Left cardiac atrium (tissue), 4 donors: ENCODE measurements at places on chromosomes 3 and 15. TPM values are rescaled to one million over a fixed set of nuclear protein-coding genes. Genes with fewer than 3 reads are reported as not detected.

Gene COL6A6
- 3.8 TPM for total RNA-seq

Gene ZNF80
- not detected for total RNA-seq

GRCh38 chr3:42172047-42172654 is 81.0 kb downstream of the TRAK1 start:
- DNase-seq = no peak

Gene GOLGA8S
- total RNA-seq = 0.44 TPM

Gene RBPMS2
- 312 TPM for total RNA-seq

DNA sequence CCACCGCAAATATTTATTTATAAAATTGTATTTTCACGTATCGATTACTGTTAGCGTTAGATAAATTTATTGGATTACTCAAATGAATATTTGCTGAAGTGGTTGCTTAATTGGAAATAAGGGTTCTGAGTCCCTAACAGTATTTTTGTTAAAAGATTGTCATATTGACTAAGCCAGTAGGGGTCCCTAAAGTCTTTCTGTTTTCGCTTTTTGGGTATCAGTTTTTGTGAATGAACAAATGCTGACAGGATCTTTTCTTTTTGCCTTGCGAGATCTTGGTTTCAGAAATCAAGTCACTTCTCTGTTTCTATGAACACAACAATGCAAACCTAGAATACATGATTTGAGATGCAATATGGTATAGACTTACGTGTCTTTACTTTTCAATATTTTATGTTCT is 7.1 kb downstream of the RAD51 start:
- DNase-seq = no peak

- no peak for DNase-seq
Observed at GRCh38 chr3:42937334-42937733, 31.4 kb downstream of the ZNF662 start.

Gene RETNLB
- total RNA-seq = not detected

GRCh38 chr15:80902298-80902801 is 87.3 kb downstream of the MESD start:
- peak; percentile 56 for DNase-seq

Gene ATP10A
- 5.1 TPM for total RNA-seq

- no peak for DNase-seq
Observed at GRCh38 chr15:53576841-53577240, 182.6 kb downstream of the WDR72 start.

GRCh38 chr15:31393444-31394091 is 66.9 kb downstream of the KLF13 start:
- no peak for DNase-seq

GRCh38 chr3:135448520-135448919 is 517.0 kb upstream of the PPP2R3A start:
- DNase-seq = no peak

DNA sequence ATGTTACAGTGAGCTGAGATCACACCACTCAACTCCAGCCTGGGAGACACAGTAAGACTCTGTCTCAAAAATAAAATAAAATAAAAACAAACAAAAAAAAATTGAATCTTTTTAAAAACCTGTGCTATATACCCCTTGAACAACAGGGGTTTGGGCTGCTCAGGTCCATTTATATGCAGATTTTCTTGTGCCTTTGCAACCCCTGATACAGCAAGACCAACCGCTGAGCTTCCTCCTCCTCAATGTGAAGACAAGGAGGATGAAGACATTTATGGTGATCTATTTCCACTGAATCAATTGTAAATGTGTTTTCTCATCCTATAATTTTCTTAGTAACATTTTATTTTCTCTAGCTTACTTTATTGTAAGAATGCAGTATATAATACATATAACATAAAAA is 831.0 kb upstream of the ARPP21 start:
- DNase-seq = no peak

- no peak for DNase-seq
Observed at GRCh38 chr15:75718328-75718727, 5.7 kb upstream of the CSPG4 start.

DNA sequence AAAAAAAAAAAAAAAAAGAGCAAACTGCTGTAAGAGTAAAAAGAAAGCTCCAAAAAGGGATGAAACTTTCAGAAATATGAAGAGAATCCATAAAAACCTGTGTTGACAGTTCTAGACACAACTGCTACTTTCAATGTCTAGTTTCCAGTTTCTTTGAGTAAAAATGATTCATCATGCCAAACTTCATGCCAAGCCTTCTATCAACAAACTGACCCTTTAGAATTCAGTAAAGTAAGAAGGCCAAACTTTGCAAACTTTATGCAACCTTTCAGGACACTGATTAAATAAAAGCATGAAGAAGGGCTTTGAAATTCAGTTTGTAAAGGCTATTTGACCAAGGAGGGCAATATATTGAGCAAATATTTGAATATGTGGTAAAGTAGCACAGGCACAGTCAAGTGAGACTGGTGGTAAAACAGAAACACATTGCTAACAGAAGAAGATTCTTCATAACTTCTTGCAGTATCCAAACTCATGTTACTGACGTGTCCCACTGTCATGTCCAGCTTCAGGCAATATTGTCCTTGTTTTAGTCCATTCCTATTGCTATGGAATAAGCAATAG is 56.3 kb upstream of the CFAP20DC start:
- DNase-seq = no peak

DNA sequence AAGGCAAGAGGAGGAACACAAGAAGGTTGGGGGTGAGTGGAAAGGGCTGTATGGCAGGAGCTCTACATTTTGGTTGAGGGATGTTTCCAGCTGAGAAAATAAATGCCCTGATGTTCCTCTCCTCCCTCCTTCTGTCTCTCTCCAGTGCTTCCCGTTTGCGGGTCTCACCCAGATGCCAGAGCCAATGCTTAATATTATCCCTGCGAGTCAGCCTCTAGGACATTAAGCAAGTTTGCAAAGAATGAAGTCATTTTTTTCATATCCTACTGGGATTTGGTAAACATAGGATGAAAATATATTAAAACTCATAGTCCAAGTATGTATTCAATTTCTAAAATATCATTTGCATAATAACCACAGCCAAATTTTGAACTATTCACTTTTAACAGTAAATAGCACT is 295.9 kb downstream of the CADM2 start:
- DNase-seq = no peak

DNA sequence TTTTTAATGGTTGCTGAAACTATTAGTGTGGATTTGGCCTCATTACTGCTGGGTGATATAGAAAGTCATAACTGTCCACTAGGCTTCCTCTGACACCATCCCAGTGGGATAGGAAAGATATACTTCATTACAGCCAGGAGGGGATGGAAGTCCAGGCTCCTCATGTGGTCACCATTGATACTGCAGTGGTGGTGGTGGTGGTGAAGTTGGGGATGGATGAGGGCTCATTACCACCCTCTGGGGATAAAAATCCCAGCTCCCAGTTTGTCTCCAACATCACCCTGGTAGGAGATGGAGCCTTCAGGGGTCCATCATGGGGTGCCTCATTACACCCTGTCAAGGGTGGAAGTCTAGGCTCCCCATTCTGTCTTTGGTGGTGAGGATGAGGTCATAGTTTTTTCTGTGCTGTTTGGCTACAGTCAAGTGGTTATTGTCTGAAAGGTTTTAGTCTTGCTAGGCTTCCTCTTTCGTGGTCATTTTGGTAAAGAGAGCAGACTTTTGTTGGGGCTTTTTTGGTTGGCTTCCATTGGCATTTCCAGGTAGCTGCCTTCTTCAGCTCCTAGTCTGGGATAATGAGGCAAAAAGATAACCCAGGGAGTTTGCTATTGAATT is 30.1 kb upstream of the FILIP1L start:
- DNase-seq = no peak

- no peak for DNase-seq
Observed at GRCh38 chr15:22815766-22816165, 22.7 kb upstream of the NIPA2 start.

GRCh38 chr3:68988740-68989139 is 24.7 kb downstream of the EOGT start:
- no peak for DNase-seq

- no peak for DNase-seq
Observed at GRCh38 chr3:133850034-133850433, 44.4 kb downstream of the SRPRB start.

Gene FANCD2OS
- total RNA-seq = not detected

GRCh38 chr3:76998555-76998954 is 41.3 kb upstream of the ROBO2 start:
- no peak for DNase-seq

Gene HTD2
- 12.1 TPM for total RNA-seq

Gene SEMA6D
- total RNA-seq = 5.1 TPM

DNA sequence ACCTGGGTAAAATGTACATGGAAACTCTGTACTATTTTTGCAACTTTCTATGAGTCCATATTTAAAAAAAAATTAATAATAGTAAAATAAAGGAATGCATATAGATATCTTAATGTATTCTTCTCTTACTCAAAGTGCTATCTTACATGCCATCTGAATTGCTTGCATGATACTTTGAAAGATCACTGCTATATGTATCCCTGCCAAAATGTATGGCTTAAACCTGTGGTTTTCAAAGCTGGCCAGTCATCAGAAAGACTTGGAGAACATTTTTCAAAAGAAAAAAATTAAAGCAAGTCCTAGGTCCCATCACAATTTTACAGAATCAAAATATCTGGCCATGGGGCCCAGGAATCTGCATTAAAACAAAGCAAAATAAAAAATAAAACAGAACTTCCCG is 262.1 kb downstream of the LPP start:
- no peak for DNase-seq

Gene ZPLD1
- total RNA-seq = not detected
